Fibroblast of lung (primary cell): ENCODE measurements at places on chromosomes 2 and 18.

- DNase-seq, result no peak
Observed at GRCh38 chr2:209121691-209122090, 302.2 kb upstream of the MAP2 start.

GRCh38 chr2:201680743-201681142, 17.7 kb downstream of the MPP4 start:
- DNase-seq, result peak; percentile 4

DNA sequence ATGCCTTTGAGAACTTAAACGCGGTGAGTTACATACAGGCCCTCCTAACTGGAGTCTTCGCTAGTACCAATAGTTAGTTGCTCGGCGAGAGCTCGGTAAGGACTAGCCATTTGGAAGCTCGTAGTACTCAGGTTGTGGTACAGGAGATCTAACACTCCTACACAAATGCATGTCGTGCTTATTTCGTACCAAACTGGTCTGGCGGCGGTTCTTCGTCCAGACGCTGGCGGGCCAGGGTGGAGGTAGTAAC, 346 bp upstream of the VRK2 start:
- no peak for DNase-seq

DNA sequence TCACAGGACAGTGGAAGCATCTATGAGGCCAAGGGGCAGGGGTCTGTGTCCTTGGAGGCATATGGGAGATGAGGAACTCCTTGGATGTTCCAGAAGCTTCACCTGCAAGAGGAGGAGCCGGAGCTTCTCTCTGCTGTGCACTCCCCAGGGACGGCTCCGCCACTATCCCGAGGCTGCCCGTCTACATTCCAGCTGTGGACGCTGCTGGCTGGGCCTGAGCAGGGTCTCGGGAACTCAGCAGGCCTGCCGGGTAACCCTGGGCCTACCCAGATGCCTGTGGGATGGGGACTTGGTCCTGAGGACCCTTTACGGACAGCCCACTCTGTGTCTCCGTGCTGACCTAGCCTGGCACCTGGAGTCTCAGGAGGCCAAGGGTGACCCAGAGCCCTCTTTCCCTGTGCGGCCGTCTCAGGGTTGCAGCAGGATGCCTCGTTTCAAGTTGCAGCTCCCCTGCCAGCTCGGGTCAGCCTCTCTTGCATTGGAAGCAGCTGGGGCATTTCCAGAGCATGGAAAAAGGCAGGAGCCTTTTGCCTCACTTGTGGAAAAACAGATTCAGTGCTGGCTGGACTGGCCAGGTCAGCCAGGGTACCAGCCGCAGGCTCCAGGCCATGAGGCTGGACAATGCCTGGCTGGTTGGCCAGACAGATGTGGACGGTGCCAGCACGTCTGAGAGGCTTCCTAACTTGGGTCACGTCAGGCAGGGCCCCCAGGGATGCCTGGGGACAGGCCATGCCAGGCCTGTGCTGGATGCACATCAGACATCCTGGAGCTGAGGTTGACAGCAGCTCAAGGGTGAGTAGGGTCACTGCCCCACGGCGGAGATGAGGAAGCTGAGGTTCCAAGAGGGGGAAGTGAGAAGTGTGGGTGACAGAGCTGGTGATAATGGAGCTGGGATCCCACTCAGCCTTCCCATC, 41.5 kb downstream of the SCTR start:
- no peak for DNase-seq

GRCh38 chr2:26679867-26680266, 12.7 kb upstream of the KCNK3 start:
- no peak for DNase-seq

- DNase-seq, result no peak
Observed at GRCh38 chr2:71690876-71691475, 237.6 kb downstream of the DYSF start.

DNA sequence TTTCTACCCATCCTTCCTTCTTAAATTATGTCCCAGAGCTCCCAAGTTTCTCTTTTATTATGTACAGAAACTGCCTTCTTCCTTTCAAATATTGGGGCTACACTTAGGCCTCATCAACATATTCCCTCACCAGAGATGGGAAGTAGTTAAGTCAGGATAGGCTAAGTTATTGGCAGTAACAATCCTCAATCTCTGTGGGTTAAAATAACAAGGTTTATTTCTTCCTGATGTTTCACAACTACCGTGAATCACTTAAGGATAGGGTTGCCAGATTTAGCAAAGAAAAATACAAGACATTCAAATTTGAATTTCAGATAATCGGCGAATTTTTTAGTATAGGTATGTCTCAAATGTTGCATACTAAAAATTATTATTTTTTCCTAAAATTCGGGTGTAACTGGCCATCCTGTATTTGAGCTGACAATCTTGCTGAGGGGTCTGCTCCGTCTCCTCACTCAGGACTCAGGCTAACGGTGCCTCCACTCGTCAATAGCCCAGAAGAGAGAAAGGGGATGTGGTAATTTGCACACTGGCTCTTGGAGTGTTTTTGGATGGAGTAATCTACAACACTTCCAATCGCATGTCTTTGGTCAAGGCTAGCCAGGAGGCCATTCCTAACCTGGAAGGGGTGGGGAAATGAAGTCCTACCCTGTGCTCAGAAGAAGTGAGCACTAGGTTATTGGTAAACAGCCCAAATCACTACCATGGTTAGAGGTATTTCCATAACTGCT, 91.7 kb downstream of the ACTR3 start:
- no peak for DNase-seq
